Left ventricle myocardium inferior (tissue), 1 donor: ENCODE measurements at places on chromosomes 1 and 21. TPM values are rescaled to one million over a fixed set of nuclear protein-coding genes. Genes with fewer than 3 reads are reported as not detected.

BRINP3 gene
- total RNA-seq: 5.4 TPM

PSRC1 gene
- total RNA-seq: 0.80 TPM

ADGRB2 gene
- total RNA-seq: 12.1 TPM

CD2 gene
- 0.36 TPM for total RNA-seq

GRCh38 chr21:14567331-14568279 is 21.5 kb upstream of the SAMSN1 start:
- DNase-seq: no peak

GRCh38 chr1:68319907-68320306 is 87.6 kb upstream of the WLS start:
- DNase-seq: no peak

FNDC5 gene
- 105 TPM for total RNA-seq

HSPA6 gene
- 0.58 TPM for total RNA-seq

DNA sequence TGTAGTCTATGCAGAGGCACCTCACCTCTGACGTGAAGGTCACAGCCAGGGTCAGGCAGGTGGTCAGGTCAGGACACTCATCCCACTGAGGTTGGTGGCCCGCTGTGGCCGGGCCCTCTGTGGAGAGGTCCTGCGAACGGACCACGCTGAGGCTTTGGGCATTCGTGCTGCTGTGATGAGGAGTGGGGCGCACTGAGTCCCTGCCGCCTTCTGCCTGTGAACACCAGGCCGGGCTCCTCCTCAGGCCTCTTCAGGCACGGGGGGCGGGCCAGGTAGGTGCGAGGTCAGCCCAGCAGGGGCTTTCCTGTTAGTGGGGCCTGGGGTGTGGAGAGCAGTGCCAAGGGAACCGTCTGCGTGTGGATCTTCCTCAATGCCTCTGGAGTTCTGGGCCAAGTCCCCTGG is 39.0 kb downstream of the COQ8A start:
- DNase-seq: no peak

AMPD1 gene
- total RNA-seq: not detected

ERI3 gene
- total RNA-seq: 50.4 TPM

DNA sequence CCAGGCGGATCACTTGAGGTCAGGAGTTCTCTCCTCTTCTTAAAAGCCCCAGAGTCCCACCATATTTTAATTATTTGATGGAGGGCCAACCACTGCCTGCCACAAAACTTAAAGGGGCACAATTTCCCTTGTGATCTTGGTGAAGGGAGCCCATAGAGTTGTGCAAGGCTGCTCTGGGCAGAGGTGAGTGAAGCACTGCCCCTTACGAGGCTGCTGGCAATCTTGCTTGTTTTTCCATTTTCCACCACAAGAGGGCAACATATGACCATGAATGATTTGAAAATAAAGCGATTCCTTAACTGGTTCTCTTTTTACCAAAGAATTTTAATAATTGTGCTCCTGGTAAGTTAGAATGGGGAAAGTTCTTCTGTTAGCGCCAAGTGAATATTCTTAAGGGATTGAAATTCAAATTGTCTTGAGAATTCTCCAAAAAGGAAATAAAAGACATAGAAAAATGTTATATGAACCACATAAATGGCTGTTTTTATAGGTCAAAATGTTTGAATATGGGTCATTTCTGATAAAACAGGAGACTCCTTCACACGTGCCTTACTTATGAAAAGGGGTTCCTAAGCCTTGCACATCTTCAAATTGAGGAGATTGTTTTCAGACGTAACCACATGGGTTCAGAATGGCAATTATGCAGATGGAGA is 22.7 kb downstream of the PGM1 start:
- no peak for DNase-seq

WDR64 gene
- total RNA-seq: not detected

CELA3A gene
- total RNA-seq: not detected

- no peak for DNase-seq
Measured at GRCh38 chr1:119373465-119373864, 4.9 kb downstream of the HAO2 start.

DNA sequence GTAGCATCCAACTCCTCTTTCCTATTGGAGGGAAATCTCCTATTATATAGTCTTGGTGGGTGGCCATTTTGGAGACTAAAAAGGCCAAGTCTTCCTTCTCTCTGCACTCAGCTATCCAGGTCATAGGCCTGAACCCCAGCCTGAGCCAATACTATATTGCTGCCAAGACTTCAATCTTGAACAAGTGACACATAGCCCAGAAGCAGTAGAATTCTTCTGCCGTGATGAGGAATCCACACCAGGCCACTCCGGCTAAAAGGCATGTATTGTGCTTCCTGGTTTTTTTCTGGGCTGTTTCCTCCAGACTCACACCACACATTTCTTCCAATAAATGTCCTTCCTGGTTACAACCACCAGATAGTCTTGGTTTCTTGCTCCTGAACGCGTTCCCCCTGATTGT is 43.0 kb downstream of the ATF3 start:
- no peak for DNase-seq

RAB25 gene
- not detected for total RNA-seq

DNA sequence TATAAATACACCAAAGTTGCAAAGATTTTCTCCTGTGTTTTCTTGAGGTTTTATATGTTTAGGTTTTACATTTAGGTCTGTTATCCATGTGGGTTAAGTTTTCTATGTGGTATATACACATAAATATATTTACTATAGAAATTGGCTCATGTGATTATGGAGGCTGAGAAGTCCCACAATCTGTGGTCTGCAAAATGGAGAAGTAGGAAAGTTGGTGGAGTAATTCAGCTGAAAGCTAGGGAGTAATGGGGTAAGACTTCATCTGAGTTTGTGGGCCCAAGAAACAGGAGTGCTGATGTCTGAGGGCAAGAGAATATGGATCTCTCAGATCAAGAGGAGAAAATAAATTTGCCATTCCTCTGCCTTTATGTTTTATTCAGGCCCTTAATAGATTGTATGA is 146.0 kb downstream of the GPATCH2 start:
- DNase-seq: no peak

DCDC2B gene
- not detected for total RNA-seq

GRCh38 chr1:198829356-198829755 is 190.5 kb downstream of the PTPRC start:
- DNase-seq: no peak

GRCh38 chr1:31815752-31816500 is at the start of gene SPOCD1:
Gene SPOCD1, minus strand, starts transcription at chr1:31816022. Its CDS starts 689 bp downstream, at chr1:31815333.
- peak; percentile 67 for DNase-seq

- no peak for DNase-seq
Measured at GRCh38 chr1:205585835-205586785, 45.7 kb downstream of the ELK4 start.

DNA sequence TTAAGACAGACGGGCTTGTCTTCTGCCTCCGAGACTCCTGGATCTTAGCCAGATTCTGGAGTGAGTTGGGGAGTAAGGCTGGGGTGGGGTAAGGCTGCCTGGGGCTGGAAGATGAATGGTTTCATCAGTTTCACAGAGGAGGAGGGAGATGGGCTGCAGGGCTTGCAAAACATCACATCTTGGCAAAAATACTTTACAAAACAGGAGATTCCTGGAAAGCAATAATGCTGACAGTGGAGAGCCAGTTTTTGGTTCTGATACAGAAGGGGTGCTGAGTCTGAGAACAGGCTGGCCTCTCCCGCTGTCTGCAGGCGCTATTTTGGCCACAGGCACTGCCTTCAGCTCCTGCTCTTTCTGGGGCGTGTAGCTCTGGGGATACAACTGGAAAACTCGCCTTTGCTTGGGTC is 83.4 kb upstream of the KCNE2 start:
- DNase-seq: peak; percentile 53

PAQR6 gene
- 0.47 TPM for total RNA-seq

NOL9 gene
- total RNA-seq: 13.4 TPM

DNM3 gene
- 1.2 TPM for total RNA-seq

GRCh38 chr1:222967466-222968240 is 152.8 kb downstream of the DISP1 start:
- DNase-seq: no peak

- no peak for DNase-seq
Measured at GRCh38 chr1:155715777-155716176, 26.9 kb downstream of the DAP3 start.

DNA sequence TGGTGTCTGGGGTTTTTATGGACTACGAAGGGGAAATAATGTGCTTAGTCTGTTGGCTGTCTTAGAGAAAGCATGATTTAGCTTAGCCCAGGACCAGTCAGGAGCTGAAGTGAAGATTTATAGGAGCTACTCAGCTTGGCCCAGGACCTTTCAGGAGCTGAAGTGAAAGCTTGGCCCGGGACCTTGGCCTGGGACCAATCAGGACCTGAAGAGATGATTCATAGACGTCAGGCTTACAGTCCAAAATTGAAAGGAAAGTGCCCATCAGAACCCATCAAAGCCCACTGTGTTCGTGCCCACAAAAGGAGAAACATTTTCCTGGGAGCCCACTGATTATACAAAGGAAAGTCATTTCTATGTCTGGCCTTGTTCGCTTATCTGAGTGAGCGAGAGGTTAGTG is 35.6 kb downstream of the MSTO1 start:
- peak; percentile 24 for DNase-seq

GRCh38 chr1:93635614-93636543 is 45.8 kb downstream of the BCAR3 start:
- no peak for DNase-seq

RHD gene
- not detected for total RNA-seq

GRCh38 chr1:189131576-189131975 is 1346.1 kb downstream of the BRINP3 start:
- DNase-seq: no peak

FNDC7 gene
- total RNA-seq: not detected

ATP5PO gene
- total RNA-seq: 780 TPM
